IMR-90 (cell line): ENCODE measurements at places on chromosomes 5 and 9.
A peak's percentile ranks its signal among the peaks of the same experiment; 100 is the strongest.

GRCh38 chr5:68250661-68251298 lies 35.2 kb downstream of the PIK3R1 start:
- DNase-seq, result no peak

DNA sequence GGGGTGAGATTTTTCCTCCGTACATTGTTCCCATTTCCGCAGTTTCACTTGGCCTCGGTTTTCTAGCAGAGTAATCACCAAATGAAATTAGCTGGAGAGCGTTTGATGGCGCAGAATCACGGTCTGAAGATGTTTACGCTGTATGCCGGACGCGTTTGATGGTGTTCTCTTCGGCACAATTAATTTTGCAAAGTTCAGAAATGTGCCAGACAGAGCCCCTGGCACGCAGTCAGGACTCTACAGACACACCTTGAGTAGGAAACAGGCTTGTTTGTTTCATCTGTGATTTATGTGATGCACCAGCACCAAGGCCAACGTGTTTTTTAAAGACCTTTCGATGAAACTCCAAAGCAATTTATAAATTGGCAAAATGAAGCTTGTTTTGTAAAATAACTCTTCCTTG lies 863 bp upstream of the LIFR start:
- no peak for DNase-seq

GRCh38 chr5:151083081-151083676 lies 2.3 kb upstream of the TNIP1 start:
- peak; percentile 36 for DNase-seq

DNA sequence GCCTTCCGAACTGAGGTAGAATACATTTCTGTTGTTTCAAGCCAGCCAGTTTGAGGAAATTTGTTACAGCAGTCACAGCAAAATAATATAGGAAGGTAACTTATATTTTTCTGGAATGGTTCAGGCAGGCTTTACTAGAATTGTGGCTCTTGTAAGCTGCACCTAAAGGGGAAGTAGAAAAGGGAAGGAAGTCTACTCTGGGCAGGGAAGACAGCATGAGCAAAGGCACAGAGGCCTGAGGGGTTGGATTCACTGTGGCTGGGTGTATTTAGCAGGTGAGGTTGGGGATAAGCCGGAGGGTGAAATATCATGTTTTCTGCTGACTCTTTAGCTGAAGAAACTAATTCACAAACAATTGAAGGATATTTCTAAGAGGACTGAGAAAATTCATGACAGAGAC lies 183.5 kb downstream of the GAS1 start:
- no peak for DNase-seq

DNA sequence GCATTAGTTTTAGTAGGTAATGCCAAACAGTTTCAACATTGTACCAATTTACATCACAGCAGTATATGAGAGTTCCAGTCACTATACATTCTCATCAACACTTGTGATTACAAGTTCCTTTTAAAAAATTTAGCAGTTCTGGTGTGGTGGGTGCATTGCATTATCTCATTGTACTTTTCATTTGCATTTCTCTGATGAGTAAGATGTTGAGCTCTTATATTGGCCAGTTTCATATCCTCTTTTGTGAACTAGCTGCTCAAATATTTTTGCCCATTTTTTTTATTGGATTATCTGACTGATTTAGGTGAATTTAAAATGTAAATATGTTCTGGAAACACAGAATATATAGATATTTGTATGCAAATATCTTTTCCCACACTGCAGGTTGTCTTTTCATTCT lies 160.9 kb upstream of the NR3C1 start:
- no peak for DNase-seq

- no peak for DNase-seq
Observed at GRCh38 chr5:120463006-120463680, 957 bp upstream of the PRR16 start.

- DNase-seq, result no peak
Observed at GRCh38 chr5:125186911-125187375, 440.5 kb upstream of the ZNF608 start.

- DNase-seq, result peak; percentile 59
Observed at GRCh38 chr5:73451224-73452130, 2.9 kb upstream of the FOXD1 start.

DNA sequence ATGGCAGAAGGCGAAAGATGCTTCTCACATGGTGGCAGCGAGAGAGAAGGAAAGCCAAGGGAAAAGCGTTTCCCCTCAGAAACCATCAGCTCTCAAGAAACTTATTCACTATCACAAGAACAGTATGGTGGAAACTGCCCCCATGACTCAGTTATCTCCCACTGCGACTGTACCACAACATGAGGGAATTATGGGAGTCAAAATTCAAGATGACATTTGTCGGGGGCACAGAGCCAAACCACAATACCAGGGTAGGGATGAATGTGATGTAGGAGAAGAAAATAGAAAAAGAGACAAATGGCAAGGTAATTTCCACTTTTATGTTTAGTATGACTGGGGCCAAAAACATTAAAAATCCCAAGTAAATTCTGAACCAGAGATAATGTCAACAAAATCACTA lies 216.8 kb downstream of the TRIM36 start:
- no peak for DNase-seq

GRCh38 chr5:132779961-132780360 lies 2.9 kb upstream of the SEPTIN8 start:
- no peak for DNase-seq

- DNase-seq, result no peak
Observed at GRCh38 chr5:50593681-50594080, 72.8 kb upstream of the PARP8 start.

GRCh38 chr5:176541338-176542134 lies 4.3 kb upstream of the RNF44 start:
- DNase-seq, result no peak

- peak; percentile 12 for DNase-seq
Observed at GRCh38 chr5:52725065-52725746, 62.5 kb upstream of the ITGA1 start.

DNA sequence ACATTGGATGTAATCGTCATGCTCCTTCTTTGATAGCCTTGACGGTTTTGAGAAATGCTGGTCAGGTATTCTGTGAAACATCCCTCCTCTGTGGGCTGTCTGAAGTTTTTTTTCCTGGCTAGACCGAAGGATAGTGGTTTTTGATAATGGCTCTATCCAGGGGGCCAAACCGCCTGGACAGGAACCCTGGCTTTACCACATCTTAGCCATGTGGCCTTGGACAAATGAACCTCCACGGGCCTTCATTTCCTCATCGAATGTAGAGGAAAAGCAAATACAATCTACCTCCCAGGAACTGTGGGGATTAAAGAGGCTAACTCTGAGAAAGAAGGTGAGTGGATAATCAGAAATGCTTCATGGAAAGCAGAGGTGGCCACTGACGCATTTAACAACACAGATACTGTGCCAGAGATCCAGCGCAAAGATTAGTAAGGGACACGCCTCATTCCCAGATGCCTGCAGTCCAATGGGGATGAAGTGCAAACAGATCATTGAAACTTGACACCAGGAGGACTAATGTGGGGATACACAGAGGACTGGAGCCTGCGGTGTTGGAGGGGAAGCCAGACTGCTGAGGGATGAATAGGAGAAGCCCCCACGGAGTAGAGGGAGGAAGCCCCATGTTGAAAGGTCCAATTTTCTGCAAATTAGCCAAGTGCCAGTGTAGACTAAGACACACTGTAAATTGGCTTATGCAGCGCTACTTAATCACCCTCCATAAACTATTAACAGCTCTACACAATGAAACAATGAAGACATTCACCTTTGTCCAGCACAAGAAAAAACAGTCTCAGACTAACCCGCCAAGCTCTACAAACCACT lies 41.6 kb downstream of the MYO10 start:
- DNase-seq, result peak; percentile 96

DNA sequence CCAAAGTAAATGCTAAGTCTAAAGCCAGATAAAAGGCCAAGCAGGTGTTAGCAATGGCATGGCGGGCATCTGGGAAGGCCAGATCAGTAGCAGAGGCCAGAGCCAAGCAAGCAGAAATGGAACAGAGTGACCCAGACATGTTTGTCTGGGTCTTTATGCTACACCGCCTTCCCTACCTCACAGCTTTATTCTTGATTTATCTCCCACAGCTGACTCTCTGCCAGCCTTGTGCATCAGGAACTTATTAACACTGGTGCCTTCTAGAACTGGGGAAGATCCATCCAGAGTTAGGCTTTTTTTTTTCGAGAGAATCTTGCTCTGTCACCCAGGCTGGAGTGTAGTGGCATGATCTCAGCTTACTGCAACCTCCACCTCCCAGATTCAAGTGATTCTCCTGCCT lies 112.5 kb upstream of the SLC44A1 start:
- no peak for DNase-seq

DNA sequence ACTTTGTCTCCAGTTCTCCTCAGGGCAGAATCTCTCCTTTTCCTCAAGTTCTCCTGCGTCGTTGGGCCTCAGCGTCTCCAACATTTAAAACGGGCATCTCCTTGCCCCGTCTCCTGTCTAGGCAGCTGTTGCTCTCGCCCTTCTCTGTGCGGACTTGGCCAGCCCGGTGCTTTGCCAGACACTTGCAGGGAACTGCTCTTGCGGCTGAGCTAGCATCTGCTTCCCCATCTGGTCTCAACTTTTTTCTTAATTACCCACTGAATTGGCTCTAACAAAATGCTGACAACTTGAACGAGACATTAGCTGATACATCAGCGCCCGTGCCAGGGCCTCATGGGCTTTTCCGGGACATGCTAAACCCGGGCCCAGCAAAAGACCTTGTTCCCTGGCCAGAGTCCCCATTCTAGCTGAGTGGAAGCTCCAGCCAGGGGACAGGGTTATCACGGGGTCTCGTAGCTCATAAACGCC lies 25.1 kb downstream of the ZNF618 start:
- DNase-seq, result no peak

- no peak for DNase-seq
Observed at GRCh38 chr9:136925414-136926153, 19.0 kb downstream of the FBXW5 start.

DNA sequence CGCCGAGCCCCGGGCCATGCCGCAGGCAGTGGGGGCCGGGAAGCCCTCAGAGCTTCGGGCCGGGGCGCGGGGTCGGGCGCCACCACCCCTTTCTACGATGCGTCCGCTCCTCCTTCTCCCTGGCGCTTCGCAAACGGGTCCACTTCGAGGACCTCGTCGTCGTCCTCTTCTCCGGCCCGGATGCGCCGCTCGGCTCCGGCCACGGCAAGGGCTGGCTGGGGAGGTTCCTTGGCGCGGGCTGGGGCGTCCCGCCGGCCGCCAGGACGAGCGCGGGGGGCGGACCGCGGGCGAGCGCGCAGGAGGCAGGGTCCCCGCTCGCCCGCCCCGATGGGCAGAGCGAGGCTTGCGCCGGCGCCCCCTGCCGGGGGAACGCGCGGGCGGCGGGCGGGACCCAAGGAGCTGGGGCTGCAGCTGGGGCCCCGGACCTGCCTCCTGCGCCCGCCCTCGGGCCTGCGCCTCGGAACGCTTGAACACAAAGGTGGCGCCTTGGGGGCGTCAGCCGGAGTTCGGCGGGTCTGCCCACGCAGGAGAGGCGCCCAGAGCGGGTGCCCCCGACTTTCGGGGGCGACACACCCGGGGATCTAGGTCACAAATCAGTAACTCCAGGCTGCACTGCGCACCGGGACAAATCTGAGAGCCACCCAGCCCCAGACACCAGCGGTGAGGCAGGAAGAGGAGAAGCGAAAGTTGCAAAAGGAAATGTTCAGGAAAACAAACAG lies at the start of gene ROR2:
ROR2 (minus strand) TSS at position 283 of the 719 bp plus-strand sequence.
- DNase-seq, result peak; percentile 63

DNA sequence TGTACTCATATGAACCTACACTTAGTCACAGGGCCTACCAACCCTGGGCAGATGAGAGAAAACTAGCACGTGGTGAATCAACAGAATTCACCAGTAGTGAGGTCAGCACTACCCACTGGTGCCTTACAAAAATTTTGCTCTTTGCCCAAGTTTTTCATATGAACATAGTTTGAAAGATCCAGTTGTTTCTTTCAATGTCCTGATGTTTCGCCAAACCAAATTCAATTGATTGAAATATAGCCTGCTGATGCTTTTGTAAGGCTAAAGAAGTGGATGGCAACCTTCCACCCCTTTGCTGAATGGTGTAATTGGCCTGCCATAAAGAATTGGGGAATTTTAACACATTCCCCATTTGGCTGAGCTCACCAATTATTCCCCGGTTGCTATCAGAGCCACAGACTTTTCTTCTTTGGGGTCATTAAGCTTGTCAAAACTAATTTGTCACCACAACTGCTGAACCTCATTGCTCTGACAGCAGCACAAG lies 339.2 kb downstream of the GLIS3 start:
- peak; percentile 75 for DNase-seq

DNA sequence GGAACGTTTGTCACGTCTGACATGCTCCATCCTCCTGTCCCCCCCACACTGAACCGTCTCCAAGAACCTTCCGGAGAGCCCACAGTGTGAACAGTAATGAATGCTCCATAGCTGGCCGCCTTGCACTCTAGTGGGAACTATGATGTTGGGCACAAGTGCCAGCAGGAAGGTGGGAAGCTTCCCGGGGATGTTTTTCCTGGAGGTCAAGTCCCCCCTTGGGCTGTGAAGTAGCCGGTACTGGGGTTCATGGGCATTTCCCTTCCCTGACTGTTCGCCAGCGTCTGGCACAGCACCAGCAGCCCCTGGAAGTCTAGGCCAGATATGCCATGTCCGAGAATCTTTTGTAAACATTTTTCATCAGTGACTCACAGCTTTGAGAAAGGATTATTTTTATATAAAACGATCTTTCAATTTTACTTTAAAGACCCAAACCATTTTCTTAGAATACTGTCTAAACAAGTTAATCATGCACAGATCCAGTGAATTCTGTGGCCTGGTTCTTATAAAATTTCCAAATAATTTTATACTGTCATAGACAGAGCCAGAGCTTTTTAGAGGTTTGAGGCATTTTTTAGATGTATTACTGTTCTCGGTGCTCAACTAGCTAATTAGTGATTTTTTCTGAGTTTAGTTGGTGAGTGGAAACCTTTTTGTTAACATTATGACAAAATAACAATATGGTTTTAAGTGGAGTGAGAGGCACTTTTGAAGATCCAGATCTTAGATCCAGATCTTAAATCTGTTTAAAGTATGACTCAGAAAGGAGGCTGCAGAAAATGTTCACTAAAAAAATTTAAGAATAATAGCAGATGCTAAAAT lies 11.6 kb downstream of the ABL1 start:
- peak; percentile 80 for DNase-seq

DNA sequence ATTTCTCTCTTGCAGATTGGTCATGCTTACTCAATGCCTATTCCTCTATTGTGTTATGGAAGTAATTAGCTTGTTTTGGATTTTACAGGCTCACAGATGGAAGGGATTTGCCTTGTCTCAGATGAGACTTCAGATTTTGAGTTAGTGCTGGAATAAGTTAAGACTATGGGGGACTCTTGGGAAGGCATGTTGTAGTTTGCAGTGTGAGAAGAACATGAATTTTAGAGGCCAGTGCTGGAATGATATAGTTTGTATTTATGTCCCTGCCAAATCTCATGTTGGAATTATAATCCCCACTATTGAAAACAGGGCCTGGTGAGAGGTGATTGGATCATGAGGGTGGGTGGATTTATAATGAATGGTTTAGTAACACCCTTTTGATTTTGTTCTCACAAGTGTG lies 6.1 kb upstream of the TUSC1 start:
- DNase-seq, result no peak

GRCh38 chr5:179926657-179927056 lies 19.0 kb upstream of the TBC1D9B start:
- DNase-seq, result no peak

GRCh38 chr5:167602067-167602466 lies 689.4 kb upstream of the WWC1 start:
- DNase-seq, result no peak
